ENCODE measurements at places on chromosomes 3 and 15.

DNA sequence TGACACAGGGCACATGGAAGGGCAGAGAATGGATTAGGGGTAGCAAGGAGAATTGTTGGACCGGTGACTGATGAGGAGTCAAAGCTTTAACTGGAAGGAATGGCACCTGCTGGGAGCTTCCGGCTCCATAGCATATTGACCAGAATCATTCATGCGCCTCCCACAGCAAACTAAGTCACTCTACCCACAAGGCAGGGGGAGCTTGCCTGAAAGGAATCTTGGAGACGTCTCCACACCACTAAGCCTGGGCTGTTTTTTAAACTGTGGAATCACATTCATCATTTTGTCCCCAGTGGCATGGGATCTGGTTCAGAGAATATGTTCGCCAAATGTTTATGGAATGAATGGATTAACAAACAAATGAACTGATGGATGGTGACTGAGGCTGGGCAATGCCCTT is 57.0 kb upstream of the ITGA11 start:
- DNase-seq: no peak

DNA sequence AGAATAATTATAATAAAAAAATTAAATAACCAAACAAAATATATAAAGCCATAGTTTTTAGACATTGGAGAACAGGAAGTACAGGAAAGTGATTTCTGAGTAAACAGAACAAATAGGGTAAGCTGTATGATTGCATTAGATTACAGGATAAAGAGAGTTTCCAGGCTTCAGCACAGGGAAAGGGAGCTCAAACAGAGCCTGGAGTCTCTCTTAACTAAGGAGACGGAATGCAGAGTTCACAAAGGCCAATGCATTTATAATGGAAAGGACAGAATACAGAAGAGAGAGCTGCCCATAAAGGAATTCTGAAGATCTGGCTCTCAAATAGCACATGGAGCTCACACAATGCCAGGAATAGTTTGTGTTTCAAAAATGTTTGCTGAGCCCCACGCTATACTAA is 42.0 kb upstream of the OTOL1 start:
- no peak for DNase-seq

DNA sequence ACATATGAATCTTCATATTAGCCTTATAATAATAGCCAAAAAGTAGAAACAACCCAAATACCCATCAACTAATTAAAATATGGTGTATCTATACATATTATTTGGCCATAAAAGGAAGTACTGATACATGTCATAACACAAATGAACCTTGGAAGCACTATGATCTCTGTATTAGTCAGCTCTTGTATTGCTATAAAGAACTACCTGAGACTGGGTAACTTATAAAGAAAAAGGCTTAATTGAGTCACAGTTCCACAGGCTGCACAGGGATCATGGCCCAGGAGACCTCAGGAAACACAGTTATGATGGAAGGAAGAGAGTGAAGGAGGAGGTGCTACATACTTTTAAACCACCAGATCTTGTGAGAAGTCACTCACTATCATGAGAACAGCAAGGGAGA is 16.0 kb upstream of the CCR2 start:
- no peak for DNase-seq

DNA sequence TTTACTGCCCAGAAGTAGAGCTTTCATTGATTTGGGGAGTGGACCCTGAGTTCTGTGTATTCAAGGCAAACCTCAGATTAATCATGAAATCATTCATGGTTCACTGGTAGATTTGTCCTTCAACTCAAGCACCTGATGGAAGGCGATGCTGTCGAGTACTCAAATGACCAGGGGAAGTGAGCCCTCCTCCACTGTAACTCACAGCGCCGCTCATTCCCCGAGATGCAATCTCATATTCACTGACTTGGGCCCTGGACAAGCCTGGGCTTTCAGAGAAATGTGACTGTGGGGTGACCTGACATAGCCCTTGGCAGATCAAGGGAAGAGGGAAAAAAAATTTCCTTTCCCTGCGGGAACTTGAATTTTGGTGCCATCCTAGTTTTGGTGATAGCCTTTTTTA is 156.7 kb upstream of the BHLHE40 start:
- DNase-seq: no peak

GRCh38 chr3:51024765-51025632 is 350.3 kb downstream of the DOCK3 start:
- no peak for DNase-seq
